ENCODE measurements at places on chromosomes 7 and 10.

GRCh38 chr10:131248376-131249165 lies 63.0 kb downstream of the TCERG1L start:
- DNase-seq = no peak

- no peak for DNase-seq
These were observed 49.5 kb upstream of the FAM180A start for GRCh38 chr7:135798095-135798494.

DNA sequence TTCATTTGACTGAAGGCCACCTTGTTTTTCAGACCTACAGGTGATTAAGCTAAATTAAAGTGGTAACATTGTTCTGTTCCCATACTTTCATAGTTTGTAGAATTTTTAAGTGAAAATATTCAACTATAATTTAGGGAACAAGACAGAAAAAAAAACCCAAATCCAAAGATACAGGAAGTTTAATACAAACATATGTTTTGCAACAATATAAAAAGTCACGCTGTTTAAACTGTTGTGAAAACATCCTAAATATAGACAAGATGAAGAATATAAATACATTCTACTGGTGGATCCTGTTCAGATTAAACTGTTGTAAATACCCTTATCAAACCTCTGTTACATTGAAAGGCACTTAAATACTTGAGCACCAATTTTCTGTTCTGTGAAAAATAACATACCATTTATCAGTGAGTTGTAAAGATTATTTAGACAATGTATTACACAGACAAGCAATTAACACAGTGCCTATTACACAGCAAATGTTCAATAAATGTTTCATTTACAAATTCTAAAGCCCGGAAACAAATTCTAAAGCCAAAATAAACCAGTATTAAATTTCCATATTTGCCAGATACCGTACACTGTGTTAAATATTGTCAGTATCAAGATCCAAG lies 14.2 kb downstream of the ASZ1 start:
- no peak for DNase-seq

- no peak for DNase-seq
These were observed 3.1 kb downstream of the FLNC start for GRCh38 chr7:128833148-128833945.

- no peak for DNase-seq
These were observed 92.6 kb upstream of the RNF32 start for GRCh38 chr7:156547884-156548561.
